ENCODE measurements at places on chromosomes 3 and 15. TPM values are rescaled to one million over a fixed set of nuclear protein-coding genes. Genes with fewer than 3 reads are reported as not detected.

The CTXND1 gene
- 0.19 TPM for total RNA-seq

The ACTRT3 gene
- total RNA-seq: 1.1 TPM

The TMEM43 gene
- total RNA-seq: 23.1 TPM

The CHRD gene
- total RNA-seq: 2.8 TPM

The MEIS2 gene
- total RNA-seq: 93.3 TPM

The ATP13A3 gene
- total RNA-seq: 83.9 TPM

The AQP9 gene
- 0.09 TPM for total RNA-seq

The CAMK1 gene
- total RNA-seq: 10.1 TPM

The NOX5 gene
- 0.17 TPM for total RNA-seq

The NDN gene
- total RNA-seq: 13.4 TPM

The EDC3 gene
- 31.9 TPM for total RNA-seq

The FGF7 gene
- total RNA-seq: 2.6 TPM

The IL5RA gene
- total RNA-seq: 0.57 TPM

The GNAT1 gene
- not detected for total RNA-seq

The ANAPC13 gene
- total RNA-seq: 44.6 TPM

The CNTN4 gene
- 13.4 TPM for total RNA-seq

The SLC15A2 gene
- total RNA-seq: 4.3 TPM

The SLC28A1 gene
- total RNA-seq: not detected

The ASTE1 gene
- 10.4 TPM for total RNA-seq

The P2RY12 gene
- total RNA-seq: 3.4 TPM

The CSTA gene
- total RNA-seq: 0.96 TPM

The CPNE4 gene
- 3.0 TPM for total RNA-seq

The BSN gene
- 0.17 TPM for total RNA-seq

The CCPG1 gene
- total RNA-seq: 51.8 TPM

The HCLS1 gene
- total RNA-seq: 23.5 TPM

The KIF7 gene
- total RNA-seq: 1.6 TPM

The MUC13 gene
- 445 TPM for total RNA-seq

The HPS3 gene
- 20.2 TPM for total RNA-seq

The PLSCR2 gene
- total RNA-seq: 1.3 TPM

The CAMK2N2 gene
- not detected for total RNA-seq

The ISLR2 gene
- total RNA-seq: 0.38 TPM

The KNL1 gene
- 1.6 TPM for total RNA-seq

The RPL29 gene
- 946 TPM for total RNA-seq

The EXD1 gene
- total RNA-seq: not detected

The DUOXA2 gene
- 1.2 TPM for total RNA-seq
